ENCODE measurements at places on chromosomes 11 and 22. TPM values are rescaled to one million over a fixed set of nuclear protein-coding genes. Genes with fewer than 3 reads are reported as not detected.

GRCh38 chr11:101126551-101127196, 2.9 kb downstream of the PGR start:
- peak; percentile 19 for DNase-seq

DNA sequence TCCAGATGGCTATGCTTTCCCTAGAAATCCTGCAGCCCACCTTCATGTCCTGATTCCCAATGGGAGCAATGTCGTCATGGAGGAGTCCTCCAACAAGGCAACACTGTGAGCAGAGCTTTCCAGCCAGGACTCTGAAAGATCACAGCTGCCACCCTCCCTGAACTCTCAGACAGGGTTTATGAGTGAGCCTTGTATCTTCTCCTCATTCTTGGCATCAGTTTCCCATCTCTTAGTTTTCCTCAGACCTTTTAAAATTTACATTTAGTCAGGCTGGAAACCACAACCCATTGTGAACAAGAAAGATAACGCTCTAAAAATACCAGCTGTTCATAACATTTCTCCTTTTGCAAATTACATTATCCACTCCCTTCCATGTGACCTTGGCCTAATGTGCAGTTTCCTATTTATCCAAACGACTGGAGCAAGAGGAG, 15.6 kb upstream of the LYVE1 start:
- no peak for DNase-seq

DNA sequence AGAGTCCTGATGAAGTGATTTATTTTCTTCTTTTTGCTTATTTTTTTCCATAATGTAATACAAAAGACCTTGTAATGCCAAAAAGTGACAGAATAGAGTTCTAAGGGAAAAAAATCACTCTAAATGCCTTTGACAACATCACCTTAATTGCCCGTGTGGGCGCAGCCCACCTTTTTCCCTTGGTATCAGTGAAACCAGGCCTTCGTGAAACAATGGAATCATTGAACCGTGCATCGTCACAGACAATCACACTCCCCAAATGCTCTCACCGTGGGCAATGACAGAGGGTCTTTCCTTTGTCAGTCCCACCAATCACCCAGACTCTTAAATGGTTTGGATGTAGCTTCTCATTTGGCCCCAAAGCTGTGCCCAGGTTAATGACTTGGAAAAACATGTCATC, 9.6 kb upstream of the SLC6A5 start:
- no peak for DNase-seq

- no peak for DNase-seq
These were observed 12.9 kb upstream of the JHY start for GRCh38 chr11:122869622-122870021.

GRCh38 chr11:8381343-8381742, 117.7 kb upstream of the LMO1 start:
- DNase-seq = no peak

DNA sequence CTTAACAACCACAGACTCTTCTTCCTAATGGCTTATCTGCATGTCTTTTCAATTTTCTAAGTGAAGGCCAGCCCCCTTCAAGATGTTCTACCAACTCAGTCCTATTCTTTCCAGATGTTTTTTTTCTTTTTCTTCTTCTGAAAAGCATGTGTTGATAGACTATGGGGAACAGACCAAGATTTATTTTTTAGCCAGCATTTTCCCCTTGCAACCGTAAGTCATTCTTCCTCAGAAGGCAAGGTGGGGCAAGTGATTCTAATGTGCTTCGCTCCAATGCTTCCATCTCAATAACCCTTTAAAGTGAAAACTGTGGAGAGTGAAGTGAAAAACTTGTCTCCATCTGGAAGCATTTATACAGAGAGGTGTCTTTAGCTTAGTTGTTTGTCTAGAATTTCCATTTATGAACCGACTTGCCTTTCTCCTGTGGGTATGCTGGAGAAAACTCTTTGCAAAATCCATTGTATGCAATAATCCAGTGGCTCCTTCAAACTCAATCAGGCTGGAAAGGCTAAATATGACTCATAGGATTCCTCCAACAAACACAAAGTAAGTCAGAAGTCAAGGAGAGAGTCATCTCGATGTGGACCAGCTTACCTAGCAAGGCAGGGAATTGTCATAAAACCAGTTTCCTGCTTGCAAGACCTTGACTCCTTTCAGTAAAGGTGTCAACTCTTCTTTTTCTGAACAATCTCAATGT, 83.7 kb downstream of the MAML2 start:
- peak; percentile 62 for DNase-seq

DNA sequence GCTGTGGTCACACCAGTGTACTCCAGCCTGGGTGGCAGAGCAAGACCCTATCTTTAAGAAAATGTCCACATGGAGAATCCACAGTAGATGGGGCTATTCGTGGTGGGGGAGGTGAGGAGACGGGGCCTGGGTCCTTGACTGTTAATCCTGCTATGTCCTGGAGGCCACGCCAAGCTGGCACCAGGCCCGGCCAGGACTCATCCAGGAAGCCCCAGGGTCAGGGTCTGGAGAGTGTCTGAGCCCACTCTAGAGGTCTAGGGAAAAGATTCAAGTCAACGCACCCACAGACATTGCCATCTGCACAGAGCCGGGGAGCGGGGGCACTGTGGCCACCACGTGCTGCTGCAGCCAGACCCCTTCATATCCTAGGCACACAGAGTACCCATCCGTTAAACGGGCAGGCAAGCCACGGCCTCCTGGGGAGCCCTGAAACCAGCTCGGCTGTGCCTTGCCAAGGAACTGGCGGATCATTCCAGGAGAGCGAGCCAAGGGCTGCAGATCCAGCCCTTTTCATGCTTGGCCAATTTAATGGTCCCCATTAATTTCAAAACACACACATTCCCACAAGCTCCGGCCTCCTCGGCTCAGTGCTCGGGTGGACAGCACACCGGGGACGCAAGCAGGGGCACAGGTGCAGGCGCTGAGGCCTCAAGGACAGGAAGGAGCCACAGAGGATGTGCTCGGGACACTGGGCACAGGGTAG, 24.7 kb downstream of the MACROD1 start:
- DNase-seq = no peak

GRCh38 chr22:45575607-45576272, 73.1 kb downstream of the FBLN1 start:
- DNase-seq = no peak

DNA sequence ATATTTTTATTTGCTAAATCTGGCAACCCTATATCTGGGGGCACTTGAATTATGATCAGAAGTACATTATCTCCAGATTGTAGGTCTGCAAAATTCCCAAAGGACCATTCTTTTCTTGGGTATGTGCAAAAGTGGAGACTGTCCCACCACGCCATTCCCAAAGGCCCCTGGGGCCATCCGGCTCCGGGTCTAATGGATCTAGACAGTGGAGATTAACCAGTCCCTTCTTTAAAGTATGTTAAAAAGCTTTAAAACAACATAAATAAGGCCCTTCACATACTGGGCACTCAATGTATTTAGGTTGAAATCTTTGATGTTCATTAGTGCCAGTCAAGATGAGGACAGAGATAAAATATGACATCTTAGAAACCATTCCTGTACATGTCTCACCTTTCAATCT, 124.1 kb downstream of the MAML2 start:
- DNase-seq = no peak

ABTB2 gene
- 3.2 TPM for total RNA-seq

Data from H4 (cell line).